CD4-positive, alpha-beta T cell treated with Interleukin-1 beta for 1 hour (primary cell): ENCODE measurements at places on chromosomes 16 and 17.

- DNase-seq = no peak
Measured at GRCh38 chr17:80969030-80969673, 22.5 kb upstream of the CHMP6 start.

DNA sequence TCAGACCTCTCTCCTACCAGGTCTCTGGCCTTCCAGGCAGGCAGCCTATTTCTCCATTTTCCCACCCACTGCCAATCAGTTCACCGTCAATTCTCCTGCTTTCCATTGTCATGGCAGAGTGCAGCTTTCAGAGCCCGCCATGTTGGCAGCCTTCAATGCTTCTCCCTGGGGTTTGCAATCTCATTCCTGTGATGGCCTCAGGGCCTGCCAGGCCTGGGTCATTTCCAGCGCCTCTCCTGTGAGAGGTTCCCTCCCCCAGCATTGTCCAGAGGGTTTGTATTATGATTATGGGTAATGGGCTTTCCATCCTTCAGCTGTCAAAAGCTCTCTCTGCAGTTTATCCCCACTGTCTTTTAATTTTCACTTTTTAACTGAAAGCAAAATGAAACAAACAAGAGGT, 716.6 kb upstream of the CDH8 start:
- DNase-seq = no peak

DNA sequence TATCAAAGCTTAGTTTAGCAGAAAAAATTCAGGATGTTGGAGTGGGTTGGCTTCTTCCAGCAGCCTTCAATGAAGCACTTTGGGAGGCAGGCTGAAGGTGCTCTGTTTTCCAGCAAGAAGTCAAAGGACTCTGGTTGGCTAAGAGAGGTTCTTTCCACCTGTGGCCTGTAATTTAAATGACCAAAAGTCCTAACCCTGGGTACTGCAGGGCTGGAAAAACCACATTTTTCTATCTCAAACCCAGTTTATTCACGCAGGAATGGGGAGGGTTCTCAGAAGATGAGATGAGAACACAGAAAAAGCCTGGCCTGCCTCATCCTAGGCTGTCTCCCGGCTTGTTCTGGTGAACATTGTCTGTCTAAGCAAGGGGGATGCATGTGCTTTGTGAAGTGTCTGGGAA, 68.6 kb upstream of the ZFHX3 start:
- no peak for DNase-seq

- DNase-seq = no peak
Measured at GRCh38 chr16:27222249-27223225, 19.2 kb downstream of the KDM8 start.

- DNase-seq = no peak
Measured at GRCh38 chr17:56436142-56436541, 157.4 kb upstream of the NOG start.
